ENCODE measurements at places on chromosomes 16 and 17.

DNA sequence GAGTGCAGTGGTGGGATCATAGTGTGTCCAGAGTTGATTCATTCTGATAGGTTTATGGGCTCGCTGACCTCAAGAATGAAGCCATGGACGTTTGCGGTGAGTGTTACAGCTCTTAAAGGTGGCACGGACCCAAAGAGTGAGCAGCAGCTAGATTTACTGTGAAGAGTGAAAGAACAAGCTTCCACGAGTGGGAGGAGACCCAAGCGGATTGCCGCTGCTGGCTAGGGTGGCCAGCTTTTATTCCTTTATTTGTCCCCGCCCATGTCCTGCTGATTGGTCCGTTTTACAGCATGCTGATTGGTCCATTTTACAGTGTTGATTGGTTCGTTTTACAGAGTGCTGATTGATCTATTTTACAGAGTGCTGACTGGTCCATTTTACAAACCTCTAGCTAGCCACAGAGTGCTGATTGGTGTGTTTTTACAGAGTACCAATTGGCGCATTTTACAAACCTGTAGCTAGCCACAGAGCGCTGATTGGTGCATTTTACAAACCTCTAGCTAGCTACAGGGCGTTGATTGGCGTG lies 17.5 kb downstream of the CACNG4 start:
- no peak for DNase-seq

GRCh38 chr17:12709063-12709462 lies 43.4 kb downstream of the MYOCD start:
- no peak for DNase-seq

DNA sequence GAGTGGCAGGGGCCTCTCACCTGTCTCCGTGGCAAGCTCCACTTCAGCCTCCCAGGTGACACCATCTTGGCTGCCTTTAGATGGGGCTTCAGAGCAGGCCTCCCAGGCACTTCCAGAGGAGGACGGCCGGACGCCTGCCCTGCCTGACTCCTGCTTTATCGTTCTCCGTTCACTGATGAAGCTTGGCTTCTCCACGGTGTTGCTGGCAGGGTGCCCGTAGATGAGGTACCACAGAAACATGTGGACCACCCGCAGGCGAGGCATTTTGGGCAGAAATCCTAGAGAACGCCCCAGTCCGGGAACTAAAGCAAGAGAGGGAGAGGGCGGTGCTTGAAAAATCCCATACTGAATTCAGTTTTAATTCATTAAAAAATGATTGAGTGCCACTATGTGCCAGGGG lies 54.5 kb downstream of the GTF3C1 start:
- no peak for DNase-seq

- DNase-seq, result no peak
These were observed 15.8 kb upstream of the CAVIN1 start for GRCh38 chr17:42438600-42439567.

DNA sequence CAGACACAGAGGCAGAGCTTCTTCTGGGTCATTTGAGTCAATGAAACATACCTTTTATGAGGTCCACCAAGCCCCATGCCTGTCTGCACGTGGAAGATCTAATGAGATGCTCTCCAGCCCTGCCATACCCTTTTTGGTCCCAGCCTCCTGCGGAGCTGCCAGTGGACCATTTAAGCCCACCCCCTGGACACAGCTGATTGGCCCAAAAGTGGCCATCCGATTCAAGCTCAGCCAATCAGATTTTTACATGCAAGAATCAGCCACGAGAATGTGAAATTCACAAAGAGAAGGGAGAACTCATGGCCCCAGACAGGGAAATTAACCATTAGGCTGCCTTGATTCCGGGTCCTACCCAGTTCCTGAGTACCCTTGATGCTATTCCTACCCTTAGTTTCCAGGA lies 231.0 kb upstream of the EEF2KMT start:
- DNase-seq, result no peak

GRCh38 chr16:81327011-81327410 lies 12.2 kb downstream of the GAN start:
- no peak for DNase-seq

DNA sequence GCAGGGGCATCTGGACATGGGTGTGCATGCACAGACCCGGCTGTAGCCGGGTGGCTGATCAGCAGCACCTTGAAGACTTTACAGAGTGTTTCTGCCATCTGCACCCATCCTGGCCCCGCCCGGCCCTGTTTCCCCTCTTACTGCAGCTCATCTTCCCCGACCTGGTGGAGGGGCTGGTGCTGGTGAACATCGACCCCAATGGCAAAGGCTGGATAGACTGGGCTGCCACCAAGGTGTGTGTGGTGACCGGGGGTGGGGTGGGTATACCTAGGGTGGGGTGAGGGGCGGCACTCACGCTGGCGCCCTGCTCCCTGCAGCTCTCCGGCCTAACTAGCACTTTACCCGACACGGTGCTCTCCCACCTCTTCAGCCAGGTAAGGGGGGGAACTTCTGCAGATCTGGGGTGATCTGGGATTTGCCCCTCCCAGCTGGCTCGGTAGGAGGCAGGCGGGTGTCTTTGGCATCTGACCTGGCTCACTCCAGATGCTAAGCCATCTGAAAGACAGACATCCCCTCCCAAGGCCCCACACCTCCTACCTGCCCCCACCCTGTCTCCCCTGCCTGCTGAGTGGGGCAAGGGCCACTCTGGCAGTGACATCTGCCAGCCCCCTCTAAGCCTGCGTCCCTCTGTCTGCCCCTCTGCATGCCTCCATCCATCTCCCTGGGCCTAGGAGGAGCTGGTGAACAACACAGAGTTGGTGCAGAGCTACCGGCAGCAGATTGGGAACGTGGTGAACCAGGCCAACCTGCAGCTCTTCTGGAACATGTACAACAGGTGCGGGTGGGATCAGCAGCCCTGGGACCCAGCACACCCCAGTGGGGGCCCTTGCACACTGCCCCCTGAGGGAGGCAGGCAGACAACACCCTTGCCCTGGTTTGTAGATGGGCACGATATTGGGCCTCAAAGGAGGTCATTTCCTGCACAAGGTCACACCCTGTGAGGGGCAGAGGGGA lies 6.6 kb downstream of the NDRG4 start:
- no peak for DNase-seq

GRCh38 chr16:3934491-3935181 lies 54.1 kb upstream of the CREBBP start:
- no peak for DNase-seq

- no peak for DNase-seq
These were observed 23.3 kb downstream of the CPNE2 start for GRCh38 chr16:57115514-57116182.

DNA sequence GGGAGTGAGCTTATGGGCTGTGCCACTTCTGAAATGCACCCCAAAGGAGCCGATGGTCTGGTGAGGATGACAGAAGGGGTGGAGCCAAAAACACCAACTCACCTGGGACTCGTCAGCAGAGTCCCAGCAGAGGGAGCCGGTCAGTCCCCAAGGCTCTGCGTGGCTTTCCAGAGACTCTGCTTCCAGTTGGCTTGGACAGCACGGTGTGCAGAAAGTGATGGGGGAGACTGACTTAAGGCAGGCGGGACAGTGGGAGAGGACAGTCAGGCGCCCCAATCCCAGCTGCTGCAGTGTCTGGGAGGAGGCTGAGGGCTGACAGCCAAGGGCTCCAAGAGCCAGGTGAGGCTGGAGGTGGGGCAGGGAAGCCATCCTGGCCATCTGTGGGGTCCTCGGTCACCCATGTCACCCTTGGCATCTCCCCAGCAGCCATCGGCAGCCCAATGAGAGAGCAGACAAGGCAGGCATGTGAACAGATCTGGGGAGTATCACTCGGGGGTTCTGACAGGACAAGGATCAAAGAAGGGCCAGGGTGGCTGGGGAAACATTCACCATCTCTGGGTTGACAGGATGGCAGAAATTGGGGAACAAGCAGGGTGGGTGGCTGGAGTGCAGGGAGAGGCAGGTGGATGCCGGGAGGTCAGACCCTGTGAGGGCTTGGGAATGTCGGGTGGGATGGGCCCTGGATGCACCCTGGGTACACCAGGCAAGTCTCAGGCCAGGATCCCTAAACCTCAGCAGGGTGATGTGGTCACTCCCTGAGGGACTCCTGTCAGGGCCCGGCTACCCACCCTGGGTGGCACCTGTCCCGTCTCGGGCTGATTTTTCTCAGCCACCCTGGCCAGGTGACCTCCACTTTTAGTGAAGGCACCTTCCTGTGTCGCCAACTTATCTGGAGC lies 8.9 kb upstream of the KRTAP17-1 start:
- DNase-seq, result no peak

GRCh38 chr16:23981429-23982399 lies 145.9 kb downstream of the PRKCB start:
- DNase-seq, result no peak

DNA sequence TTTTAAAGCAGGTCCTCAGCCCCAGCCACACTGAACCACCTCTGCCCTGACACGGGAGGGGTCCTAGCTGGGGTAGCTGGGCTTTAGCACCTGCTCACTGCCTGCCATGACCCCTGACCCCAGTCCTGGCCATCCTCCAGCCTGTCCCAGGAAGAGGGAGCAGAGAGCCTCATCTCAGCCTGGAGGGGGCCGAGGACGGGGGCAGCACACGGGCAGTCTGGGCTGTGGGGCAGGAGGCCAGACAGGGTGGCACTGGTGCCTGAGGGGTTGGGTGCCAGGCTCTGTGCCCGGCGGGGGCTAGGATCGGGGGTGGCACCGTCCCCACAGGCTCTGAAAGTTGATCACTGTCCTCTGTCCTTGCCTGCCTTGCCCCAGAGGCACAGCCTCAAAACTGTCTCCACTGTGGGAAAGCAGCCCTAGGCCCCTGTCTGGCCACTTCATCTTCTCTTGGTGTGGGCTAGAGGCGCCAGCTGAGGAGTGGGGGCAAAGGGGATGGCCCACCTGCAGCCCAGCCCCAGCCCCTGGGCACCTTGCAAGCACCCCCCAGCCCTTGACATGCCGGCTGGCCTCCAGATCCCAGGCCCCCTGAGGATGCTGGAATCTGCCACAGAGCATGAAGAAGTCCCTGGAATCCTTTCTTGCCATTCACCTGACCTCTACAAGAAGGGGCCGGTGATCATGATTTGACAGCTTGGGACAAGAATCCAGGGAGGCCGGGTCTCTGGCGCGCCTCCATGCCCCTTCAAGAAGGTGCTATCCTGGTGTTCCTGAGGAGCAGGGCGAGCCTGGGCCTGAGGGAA lies 15.7 kb downstream of the ENDOV start:
- DNase-seq, result no peak

DNA sequence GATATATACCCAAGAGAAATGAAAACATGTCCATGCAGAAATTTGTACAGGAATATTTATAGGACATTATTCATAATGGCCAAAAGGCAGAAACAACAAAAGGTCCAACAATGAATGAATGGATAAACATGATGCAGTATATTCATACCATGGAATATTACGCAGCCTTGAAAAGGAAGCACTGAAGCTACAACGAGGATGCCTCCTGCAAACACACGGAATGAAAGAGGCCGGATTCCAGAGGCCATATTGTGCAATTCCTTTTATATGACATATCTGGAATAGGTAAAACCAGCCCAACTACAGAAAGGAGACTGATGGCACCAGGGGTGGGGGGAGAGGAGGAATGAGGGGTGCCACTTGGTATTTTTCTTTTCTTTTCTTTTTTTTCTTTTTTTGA lies 14.5 kb upstream of the CHMP6 start:
- DNase-seq, result no peak

DNA sequence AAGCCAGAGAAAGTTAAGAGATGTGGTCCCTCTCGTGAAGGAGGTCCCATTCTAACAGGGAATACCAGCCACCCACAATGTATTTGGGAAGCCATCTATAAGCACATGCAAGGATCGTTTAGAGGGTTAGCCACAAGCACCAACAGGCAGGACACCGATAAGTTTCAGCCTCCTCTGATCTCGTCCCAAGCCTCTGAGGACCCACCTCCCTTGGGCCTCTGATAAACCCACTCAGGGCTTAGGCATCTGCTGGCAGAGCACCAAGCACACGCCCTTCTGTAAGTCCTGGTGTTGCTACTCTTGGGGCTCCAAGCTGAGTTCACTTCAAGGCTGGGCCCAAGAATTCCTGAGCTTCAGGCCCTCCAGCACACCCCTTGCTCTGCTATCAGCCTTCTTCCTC lies 5.4 kb upstream of the PNPO start:
- no peak for DNase-seq

- no peak for DNase-seq
These were observed 1.7 kb upstream of the AKTIP start for GRCh38 chr16:53504665-53505064.
